ENCODE measurements at places on chromosomes 4 and X. TPM values are rescaled to one million over a fixed set of nuclear protein-coding genes. Genes with fewer than 3 reads are reported as not detected.
A peak's percentile ranks its signal among the peaks of the same experiment; 100 is the strongest.

DNA sequence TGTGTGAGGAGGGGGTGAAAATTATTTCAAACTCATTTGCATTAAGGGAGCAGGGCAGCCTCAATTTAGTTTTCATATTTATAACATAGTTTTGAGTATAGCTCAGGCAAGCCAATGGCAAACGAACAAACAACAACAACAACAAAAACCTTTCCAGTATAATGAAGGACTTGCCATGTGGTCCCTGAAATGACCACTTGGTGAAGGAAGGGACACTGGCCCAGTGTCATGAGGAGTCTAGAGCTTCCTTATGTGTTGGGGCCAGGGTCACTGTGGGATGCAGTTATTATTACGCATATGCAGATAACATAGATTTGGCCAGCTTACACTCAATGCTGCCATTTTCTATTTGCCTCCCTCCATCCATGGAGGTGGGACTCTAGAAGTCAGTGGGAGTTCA, 23.3 kb downstream of the NKX3-2 start:
- no peak for DNase-seq

Gene MAGEA11
- not detected for total RNA-seq

GRCh38 chrX:10174810-10175209, 18.0 kb downstream of the CLCN4 start:
- no peak for DNase-seq

Gene ARSJ
- 50.7 TPM for total RNA-seq

- no peak for DNase-seq
Measured at GRCh38 chr4:39020130-39020529, 12.1 kb downstream of the TMEM156 start.

GRCh38 chr4:43132010-43132582, 239.6 kb downstream of the GRXCR1 start:
- DNase-seq, result peak; percentile 78

- DNase-seq, result no peak
Measured at GRCh38 chr4:6423575-6423974, 48.8 kb downstream of the PPP2R2C start.
